ENCODE measurements at places on chromosomes 5 and 9.
A peak's percentile ranks its signal among the peaks of the same experiment; 100 is the strongest.

GRCh38 chr5:173217626-173218397, 17.2 kb downstream of the NKX2-5 start:
- DNase-seq, result peak; percentile 30

GRCh38 chr5:119913425-119913824, 284.1 kb downstream of the FAM170A start:
- DNase-seq, result no peak

DNA sequence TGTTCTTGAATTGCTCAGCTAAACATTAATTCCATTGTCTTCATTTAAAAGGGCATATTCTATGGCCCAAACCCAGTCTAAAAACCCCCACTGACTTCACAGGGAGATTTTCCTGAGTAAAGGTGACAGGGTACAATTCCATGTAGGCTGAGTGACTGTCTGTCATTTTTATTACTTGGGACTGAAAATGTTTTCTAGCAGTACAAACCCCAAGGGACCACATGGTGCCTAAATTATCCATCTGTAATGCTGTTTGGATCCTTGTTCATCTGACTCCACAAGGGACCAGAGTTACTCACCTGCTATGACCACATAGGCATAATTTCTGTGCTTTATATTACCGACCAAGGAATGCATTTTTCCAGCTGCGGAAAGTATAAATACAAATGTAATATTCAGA, 349.1 kb downstream of the ZNF608 start:
- DNase-seq, result no peak

DNA sequence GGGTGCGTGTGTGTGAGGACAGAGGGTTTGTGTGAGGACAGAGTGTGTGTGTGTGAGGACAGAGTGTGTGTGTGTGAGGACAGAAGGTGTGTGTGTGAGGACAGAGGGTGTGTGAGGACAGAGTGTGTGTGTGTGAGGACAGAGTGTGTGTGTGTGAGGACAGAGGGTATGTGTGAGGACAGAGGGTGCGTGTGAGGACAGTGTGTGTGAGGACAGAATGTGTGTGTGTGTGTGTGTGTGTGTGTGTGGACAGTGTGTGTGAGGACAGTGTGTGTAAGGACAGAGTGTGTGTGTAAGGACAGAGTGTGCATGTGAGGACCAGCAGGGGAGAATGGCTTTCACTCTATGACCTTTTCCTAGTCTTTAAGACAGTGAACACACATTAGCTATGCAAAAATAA, 63.1 kb upstream of the UBAC1 start:
- no peak for DNase-seq

GRCh38 chr9:129064499-129064908, 16.4 kb upstream of the DOLPP1 start:
- no peak for DNase-seq

DNA sequence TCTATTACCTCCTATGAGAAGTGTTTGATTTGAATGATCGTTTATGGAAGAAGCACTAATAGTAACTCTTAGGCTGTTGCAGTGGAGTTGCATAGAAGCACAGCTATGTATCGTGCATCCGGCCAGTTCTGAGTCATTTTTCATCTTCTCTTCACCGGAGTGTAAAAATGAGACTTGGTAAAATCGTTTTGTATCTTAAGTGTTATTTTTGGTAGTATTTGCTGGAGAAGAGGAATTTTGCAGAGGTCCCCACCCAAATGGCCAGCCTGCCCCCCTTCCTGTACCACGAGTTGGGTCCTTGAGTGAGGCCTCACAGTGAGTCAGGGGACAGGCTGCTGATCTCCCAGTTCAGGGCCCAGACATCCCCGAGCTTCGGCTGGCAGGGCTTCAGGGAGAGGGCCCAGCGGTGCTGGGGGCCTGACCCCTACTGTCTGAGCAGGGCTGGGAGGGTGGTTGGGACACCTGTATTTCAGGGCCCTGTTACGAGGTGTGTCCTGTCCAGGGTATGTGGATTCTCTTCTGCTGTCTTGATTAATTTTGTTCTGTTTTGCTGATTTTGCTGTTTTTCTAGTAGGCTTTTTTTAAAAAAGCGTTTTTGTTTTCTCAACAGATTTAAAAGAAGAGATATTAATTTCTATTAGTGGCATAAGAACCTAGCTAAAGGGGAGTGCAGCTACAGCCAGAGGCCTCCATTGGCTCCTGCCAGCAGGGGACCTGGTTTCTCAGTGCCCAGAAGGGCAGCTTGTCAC, 210.8 kb downstream of the TRIO start:
- DNase-seq, result no peak

DNA sequence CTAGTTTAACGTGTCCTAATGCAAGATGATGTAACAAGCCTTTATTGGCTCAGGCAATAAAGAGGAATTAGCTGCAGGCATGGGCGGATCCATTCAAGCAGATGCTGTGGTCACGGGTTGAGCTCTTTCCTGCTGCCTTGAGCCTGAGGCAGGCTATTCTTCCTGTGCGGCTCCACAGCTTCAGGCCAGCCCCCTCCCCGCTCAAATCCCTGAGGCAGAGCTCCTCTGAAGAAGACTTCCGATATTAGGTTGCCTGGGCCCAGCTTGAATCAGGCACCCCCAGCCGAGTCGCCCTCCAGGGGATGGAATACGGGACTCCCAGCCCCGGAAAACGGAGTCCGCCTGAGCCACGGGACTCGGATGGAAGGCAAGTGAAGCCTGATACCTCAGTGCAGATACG, 95.0 kb upstream of the RUFY1 start:
- DNase-seq, result no peak

DNA sequence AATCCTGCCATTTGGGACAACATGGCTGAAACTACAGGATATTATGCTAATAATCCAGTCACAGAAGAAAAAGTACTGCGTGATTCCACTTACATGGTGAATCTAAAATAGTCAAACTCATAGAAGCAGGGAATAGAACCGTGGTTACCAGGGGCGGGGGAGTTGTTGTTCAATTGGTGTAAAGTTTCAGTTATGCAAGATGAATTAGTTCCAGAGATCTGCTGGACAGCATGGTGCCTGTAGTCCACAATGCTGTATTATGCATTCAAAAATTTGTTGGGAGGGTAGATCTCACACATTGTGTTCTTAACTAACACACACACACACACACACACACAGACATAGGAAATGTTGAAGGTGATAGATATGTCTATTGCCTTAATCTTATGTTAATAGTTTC, 480.5 kb downstream of the DMRT2 start:
- no peak for DNase-seq

- DNase-seq, result no peak
Observed at GRCh38 chr9:346111-346571, 131.5 kb downstream of the DOCK8 start.

DNA sequence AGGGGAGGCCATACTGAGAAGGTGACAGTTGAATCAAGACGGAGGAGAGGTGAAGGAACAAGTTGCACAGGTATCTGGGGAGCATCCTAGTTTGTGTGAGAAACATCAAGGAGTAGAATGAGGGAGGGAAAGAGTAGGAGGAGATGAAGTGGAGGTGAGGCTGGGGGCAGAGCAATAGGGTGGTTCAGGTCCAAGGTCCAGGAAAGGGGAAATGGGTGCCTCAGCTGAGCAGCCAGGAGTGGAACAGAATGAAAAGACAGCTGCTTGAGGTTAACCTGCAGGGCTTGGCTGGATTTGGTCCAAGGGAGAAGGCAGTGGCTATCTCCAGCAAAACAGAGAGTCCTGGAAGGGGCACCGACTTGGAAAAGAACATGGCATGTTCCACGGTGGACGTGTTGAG, 5.3 kb downstream of the SLC1A1 start:
- DNase-seq, result no peak

- peak; percentile 64 for DNase-seq
Observed at GRCh38 chr5:98774192-98775033, 950 bp downstream of the RGMB start.

GRCh38 chr5:965604-966344, 42.8 kb upstream of the NKD2 start:
- DNase-seq, result no peak

GRCh38 chr9:130444565-130445221, at the start of gene ASS1:
Gene ASS1 (plus strand): TSS chr9:130444961. CDS start chr9:130452229, 7,268 bp downstream.
- peak; percentile 90 for DNase-seq

GRCh38 chr5:2299388-2300220, 416.9 kb upstream of the IRX4 start:
- DNase-seq, result no peak

GRCh38 chr5:88845081-88845697, 37.8 kb downstream of the MEF2C start:
- DNase-seq, result no peak

- DNase-seq, result no peak
Observed at GRCh38 chr9:86821006-86821845, 126.1 kb downstream of the GAS1 start.

DNA sequence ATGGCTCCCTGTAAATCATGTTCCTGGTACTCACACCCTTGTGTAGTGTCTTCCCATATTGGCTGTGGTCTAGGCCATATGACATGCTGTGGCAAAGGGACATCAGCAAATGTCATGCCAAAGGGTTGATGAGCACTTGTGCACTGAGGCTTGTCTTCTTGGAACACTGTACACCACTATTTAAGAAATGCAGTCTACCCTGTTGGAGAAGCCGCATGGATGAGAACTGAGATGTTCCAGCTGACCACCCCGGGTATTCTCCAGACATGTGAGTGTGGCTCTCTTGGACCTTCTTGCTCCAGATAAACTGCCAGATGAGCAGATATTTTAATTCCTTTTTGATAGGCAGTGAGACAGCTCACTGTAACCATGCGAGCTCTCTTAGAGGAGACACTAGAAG, 20.5 kb upstream of the NPR3 start:
- no peak for DNase-seq

GRCh38 chr9:12972608-12973589, 198.1 kb downstream of the LURAP1L start:
- no peak for DNase-seq

GRCh38 chr9:35808433-35808832, 3.6 kb downstream of the SPAG8 start:
- DNase-seq, result no peak
